ENCODE measurements at places on chromosomes 2 and 18.

- no peak for DNase-seq
Measured at GRCh38 chr18:76980663-76981395, 151.8 kb downstream of the MBP start.

DNA sequence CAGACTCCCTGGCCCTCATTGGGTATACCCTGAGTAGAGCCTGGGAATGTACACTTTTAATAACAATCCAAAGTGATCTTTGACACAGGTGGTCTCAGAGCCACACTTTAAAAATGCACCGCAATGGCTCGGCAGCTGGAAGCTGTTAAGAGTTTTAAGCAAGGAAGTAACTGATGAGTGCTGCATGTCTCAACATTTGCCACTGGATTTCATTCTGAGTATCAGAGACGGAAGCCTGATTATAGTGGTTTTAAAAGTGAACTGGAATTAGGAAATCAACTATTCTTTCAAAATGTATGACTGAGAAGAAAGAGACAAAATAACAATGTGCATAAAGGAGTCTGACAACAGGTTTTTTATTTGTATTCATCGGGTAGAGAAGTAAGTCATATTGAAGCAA, 7.5 kb downstream of the MBOAT2 start:
- no peak for DNase-seq

DNA sequence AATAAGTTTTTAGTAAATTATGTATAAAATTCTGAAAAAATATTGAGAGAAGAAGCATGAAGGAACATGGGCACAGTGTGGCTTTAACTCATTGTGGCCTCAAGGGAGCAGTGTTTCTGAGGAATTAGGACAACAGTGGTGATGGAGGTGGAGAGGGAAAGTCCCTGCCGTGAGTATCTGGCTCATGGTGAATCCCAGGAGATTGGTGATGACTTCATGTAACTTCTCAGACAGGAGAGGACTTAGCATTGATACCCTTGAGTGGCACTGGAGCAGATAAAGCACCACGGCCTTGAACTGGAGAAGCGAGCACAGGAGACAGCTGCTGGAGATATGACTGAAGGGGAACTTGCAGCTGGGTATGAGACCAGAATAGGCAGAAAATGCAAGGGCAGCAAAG, 35.0 kb upstream of the LRP1B start:
- DNase-seq: no peak

DNA sequence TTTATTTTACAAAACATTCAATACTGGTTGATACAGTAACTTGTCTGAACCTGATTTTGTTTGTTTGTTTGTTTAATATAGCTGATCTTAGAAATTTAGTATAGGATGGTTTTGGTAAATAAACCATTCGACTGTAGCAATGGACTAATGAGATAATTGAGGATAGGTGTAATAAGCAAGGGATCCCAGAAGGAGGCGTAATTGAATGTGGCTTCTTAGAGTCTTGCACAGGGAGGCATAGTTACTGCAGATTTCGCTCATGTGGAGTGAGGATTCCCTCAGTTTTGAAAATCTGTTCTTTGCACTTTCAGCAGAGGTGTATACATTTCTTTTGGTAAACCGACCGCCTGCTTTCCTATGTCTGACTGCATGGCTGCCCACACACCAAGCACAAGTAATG, 709.6 kb downstream of the SOCS6 start:
- DNase-seq: no peak

DNA sequence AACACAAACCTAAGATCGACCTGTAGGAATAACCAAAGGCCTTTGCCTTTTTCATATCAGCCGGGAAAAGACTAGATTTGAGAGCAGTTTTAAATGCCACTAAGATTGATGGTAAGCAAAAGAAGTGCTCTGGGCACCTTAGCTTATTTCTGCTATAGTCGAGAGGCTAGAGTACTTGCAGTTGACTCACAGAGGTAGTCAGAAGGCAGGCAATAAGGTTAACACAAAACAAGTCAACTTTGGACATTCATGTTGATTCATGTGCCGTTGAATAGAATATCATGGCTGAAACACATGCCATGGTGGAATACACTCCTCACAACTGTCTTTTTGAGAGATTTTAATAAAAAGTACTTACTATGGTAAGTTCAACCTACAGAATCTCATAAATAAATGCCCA, 507.6 kb downstream of the ZEB2 start:
- DNase-seq: peak; percentile 17

DNA sequence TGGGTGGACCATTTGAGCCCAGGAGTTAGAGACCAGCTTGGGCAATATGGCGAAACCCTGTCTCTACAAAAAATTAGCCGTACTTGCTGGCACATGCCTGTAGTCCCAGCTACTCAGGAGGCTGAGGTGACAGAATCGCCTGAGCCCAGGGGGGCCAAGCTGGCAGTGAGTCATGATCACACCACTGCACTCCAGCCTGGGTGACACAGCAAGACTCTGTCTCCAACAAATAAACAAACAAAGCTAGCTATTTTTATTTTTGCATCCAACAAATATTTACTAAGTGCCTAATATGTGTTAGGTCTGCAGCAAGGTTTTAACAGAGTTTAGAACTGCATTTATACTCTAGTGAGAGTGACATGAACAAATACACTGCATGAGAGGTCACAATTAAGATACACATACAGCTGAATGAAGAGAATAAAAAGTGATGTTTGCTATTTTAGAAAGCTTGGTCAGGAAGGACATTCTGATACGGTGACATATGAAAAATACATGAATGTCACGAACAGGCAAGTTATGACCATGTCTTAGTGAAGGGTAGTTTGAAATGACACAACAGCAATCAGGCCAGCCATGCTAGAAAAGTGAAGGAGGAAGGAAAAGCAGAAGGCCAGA, 83.2 kb upstream of the FRZB start:
- no peak for DNase-seq

DNA sequence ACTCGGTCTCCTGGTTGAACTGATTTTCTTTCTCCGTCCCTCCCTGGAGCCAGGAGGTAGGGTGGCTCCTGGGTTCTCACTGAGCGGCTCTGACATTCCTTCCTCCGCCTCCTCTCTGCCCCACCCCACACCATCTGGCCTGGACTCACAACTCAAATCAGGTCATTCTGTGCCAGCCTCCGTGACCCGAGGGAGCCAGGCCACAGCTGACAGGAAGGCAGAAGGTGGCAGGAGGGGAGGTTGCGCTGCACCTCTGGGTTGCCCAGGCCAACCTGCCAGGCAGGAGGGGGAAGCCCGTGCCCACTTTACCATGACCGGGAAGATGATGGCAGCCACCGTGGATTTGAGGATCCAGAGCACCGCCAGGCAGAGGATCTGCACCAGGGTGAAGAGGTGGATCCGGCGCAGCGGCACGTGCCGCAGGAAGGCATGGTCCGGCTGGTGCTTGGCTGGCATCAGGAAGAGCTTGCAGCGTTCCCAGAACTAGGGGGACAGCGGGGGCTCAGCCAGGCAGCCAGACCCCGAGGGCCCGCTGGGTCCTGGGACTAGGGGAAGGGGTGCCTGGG, 28.3 kb downstream of the MTHFD2 start:
- DNase-seq: no peak

DNA sequence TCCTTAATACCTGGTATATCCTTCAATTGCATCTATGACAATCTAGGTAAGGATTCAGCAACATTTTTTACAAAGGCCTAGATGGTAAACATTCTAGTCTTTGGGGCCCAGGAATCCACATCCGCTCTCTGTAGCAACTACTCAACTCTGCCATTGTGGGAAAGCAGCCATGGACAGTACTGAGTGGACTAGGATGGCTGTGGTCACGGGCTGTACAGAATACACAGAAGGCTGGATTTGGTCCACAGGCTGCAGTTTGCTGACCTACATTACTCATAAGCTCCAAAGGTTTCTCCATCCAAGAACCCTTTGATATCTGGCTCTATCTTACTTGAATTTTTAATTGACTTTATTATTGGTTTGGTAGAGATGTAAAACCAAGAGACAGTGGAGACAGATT, 418.3 kb upstream of the LRRTM1 start:
- no peak for DNase-seq

DNA sequence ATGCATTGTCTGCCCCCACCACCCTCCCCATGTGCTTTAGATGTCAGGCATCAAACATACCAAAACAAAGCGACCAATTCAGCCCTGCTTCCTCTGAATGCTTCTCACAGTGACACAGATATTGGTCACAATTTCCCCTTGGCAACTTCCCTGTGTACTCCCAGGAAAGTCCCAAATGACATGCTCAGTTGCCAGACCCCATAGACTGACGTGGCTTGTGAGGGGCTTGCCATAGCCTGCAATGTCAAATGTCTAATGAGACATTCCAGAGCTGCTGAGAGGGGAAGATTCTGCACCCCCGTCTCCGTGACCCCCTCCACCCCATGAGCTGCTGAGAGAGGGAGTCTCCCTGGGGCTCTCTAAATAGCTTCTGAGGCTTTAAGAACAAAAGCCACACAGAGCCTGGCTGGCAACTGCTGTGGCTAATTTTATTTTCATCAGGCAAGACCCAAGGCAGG, 47.3 kb downstream of the RFTN2 start:
- peak; percentile 36 for DNase-seq

GRCh38 chr18:24914685-24915084, 437.3 kb downstream of the ZNF521 start:
- DNase-seq: no peak

GRCh38 chr2:190069936-190070696, 7.6 kb upstream of the MSTN start:
- no peak for DNase-seq

- DNase-seq: no peak
Measured at GRCh38 chr18:3089579-3089978, 76.6 kb upstream of the LPIN2 start.

DNA sequence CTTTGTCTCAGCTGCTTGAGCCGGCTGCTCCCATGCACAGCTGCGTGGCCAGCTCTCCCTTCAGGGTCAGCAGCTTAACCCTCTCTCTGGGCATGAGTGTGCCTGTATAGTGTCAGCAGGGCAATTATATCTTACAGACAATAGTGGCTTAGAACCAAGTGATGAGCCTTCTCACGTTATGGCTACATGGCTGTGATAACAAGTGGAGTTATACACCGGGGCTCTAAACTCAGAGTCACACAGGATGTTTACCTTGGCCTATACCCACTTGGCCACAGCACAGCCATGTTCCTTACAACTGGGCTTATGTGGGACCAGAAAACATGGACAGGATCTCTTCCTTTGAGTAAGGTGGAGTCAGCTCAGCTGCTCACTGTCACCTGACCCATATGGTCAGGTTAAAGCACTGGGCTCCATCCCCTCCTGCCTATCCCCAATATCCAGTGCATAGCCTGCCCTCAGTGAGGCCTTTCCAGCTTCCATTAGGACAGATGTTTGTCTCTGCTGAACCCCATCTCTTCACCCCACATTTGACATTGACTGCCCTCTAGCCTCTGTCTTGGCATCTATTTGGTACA, 294.2 kb upstream of the NCKAP5 start:
- DNase-seq: no peak

DNA sequence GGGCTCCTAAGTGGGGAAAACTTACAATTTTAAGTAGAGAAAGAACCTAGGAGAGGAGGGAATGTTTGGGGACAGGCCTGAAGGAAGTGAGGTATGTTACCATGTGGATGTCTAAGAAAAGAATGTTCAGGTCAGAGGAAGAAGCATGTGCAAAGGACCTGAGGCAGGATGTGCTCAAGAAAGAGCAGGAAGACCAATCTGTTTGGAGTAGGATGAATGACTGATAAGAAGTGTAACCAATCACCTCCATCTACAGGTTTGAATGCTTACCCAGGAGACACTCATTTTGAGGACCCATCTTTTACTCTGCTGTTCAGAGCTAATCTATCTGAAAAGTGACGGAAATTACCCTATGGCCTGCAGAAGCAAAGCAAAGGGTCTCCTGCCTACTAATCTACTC, 342.3 kb downstream of the ARHGAP15 start:
- no peak for DNase-seq

DNA sequence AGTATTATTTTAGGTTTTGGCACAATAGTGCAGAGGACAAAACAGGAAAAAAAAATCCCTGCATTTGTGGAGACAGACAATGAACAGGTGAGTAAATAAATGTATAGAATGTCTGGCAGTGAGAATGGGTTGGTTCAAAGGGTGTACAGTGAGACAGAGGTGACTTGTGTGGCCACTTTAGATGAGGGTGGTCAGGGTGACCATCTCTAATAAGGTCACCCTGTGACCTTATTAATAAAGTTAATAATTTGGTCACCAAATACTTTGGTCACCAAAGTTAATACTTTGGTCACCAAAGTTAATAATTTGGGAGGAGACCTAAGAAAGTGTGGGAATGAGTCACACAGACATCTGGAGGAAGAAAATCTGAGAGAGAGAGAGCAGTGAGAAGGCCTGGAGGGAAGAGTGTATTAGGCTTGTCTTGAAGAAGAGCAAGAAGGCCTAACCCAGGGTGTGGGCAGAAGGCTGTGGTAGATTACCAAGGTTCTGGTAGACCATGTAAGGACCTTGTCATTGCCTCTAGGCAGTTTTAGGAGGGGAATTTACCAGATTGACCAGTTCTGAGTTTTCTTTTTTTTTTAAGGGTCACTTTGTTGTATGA, 1368.4 kb upstream of the CELF4 start:
- no peak for DNase-seq

GRCh38 chr2:62856228-62857040, 150.9 kb downstream of the EHBP1 start:
- no peak for DNase-seq

DNA sequence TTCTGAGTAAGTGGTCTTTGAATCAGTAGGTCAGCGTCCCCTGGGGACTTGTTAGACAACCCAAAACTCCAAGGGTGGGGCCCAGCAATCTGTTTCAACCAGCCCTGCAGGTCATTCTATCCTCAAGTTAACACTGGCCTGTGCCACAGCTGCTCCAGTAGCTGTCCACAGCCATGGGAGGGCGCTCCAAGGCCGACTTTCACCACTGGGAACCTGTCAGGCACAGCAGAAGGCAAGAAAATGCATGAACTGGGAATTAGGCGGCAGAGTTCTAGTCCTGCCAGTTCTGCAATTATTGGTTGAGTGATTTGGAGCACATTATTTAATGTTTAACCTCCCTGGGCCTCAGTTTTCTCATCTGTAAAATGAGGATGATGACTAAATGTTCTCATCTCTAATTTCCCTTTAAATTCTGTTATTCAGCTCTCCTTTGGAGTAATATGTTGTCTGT, 17.4 kb upstream of the MRPL33 start:
- peak; percentile 35 for DNase-seq

- no peak for DNase-seq
Measured at GRCh38 chr2:16336491-16336890, 329.1 kb downstream of the CYRIA start.

GRCh38 chr2:216918088-216918680, 58.3 kb upstream of the TNP1 start:
- DNase-seq: peak; percentile 86

DNA sequence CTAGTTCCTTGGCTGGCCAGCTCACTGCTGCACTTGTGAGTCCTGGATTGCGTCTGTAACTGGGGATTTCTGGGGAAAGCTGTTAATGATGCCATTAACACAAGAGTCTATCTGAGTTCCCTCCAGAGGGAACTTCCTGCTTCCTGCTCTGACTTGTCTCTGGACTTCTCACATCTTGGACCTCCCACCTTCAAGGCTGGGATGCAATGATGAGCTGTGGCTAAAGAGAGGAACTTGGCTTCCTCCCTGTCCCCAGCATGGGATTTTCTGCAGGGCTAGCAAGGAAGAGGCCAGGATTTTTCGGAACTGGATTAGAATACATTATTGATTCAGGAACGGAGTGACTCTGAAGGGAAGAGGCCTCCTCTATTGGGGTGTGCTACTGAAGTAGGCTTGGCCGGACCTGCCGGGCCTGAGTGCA, 155.5 kb downstream of the CLIP4 start:
- DNase-seq: no peak
